ENCODE measurements at places on chromosomes 16 and 17.

GRCh38 chr16:476039-476438 lies 50.6 kb downstream of the RAB11FIP3 start:
- DNase-seq = peak; percentile 54

- peak; percentile 14 for DNase-seq
Measured at GRCh38 chr17:41098481-41098880, 539 bp upstream of the KRTAP4-8 start.

GRCh38 chr17:60802377-60802776 lies 124.7 kb downstream of the BCAS3 start:
- DNase-seq = no peak

- DNase-seq = no peak
Measured at GRCh38 chr17:16952401-16952800, 19.5 kb downstream of the TNFRSF13B start.

- DNase-seq = peak; percentile 82
Measured at GRCh38 chr16:12646490-12647274, 157.0 kb downstream of the CPPED1 start.

DNA sequence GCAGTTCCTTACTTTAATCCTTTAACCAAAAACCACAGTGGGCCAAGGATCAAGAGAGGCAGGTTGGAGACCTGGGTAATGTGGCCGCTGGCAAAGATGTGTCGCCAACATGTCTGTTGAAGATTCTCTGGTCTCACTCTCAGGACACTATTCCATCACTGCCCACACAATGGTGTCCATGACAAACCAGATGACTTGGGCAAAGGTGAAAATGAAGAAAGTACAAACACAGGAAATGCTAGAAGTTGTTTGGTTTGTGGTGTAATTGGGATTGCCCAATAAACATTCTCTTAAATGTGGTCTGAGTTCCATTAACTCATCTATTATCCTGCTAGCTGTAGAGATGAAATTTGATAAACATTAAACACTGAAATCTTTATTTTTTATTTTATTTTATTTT lies 43.3 kb downstream of the SALL1 start:
- no peak for DNase-seq

- DNase-seq = no peak
Measured at GRCh38 chr17:44935116-44935515, 12.5 kb downstream of the KIF18B start.

- DNase-seq = no peak
Measured at GRCh38 chr17:28689011-28689410, 22.7 kb downstream of the PROCA1 start.

DNA sequence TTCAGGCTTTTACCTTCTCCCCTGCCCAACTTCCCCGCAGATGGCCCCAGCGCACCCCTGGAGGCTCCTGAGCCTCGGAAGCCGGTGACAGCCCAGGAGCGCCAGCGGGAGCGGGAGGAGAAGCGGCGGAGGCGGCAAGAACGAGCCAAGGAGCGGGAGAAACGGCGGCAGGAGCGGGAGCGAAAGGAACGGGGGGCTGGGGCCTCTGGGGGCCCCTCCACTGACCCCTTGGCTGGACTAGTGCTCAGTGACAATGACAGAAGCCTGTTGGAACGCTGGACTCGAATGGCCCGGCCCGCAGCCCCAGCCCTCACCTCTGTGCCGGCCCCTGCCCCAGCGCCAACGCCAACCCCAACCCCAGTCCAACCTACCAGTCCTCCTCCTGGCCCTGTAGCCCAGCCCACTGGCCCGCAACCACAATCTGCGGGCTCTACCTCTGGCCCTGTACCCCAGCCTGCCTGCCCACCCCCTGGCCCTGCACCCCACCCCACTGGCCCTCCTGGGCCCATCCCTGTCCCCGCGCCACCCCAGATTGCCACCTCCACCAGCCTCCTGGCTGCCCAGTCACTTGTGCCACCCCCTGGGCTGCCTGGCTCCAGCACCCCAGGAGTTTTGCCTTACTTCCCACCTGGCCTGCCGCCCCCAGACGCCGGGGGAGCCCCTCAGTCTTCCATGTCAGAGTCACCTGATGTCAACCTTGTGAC lies 3.6 kb downstream of the MAPK7 start:
- no peak for DNase-seq

DNA sequence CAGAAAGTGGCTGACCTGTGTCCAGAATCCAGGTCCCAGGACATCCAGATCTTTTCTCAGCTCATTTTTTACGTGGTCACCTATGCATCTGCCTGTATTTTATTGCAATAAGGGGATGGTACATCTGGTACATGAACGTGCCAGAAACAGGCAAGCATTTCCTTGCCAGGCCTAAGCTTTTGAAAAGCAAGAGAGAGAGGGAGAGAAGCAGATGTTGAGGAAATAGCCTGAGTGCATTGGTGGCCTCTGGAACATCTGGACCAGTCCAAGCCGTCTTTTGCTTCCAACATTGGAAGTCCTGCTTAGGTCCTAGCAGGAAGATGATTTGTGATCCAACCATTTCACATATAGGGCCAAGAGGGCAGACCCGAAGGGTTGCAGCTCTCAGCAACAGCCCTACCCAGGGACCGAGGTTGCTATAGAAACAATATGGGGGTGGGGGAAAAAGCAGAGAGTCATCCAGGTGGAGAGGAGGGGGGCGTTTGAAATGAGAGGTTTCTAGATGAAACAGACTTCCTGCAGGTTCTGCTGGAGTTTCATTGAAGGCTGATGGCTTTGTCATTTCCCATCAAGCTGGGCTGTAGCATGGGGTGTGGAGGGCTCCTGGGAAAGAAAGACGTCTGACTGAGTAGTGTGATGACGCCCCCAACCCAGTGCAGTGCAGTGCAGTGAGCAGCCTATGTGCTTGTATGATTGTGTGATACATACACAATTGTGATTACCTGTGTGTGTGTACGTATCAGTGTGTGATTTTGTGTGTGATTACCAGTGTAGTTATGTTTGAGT lies 61.6 kb downstream of the SHISA6 start:
- DNase-seq = no peak

DNA sequence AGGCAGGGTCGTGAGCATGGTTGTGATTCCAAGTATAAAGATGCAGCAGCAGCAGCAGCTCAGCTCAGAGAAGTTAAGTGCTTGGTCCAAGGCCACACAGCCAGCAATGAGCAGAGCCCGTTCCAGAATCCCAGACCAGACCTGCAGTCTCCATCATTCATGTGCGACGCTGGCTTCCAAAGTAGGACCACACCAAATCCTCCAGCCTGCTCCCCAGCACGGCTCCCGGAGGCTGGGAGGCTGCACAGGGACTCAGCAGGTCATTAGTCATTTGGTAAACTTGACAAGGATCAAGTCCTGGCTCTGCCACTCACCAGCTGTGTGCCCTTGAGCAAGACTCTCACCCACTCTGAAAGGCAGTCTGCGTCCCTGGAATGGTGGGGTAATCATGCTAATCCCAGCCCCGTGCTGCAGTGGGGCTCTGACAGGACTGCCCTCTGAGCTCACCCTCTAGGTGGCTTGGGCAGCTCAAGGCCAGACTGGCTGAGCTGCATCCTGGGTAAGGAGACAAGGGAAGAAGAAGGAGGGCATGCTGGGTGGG lies 95.1 kb upstream of the TMEM132E start:
- DNase-seq = no peak

DNA sequence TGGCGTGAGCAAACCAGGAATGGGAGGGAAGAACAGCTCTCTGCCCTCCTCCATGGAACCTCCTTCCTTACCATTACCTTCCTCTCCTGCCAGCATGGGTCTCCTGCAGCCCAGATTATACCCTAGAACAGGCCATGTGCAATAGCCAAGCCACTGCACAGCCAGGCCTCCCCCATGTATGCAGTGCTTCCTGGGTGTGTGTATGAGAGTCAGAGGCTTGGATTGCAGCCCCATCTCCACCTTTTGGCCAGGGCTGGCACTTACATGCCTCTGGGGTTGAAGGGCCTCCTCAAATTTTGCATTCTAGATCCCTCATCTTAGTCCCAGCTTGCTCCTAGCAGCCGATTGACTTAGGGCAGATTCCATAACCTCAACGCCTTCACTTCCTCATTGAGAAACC lies 133.7 kb downstream of the GSG1L start:
- DNase-seq = no peak

DNA sequence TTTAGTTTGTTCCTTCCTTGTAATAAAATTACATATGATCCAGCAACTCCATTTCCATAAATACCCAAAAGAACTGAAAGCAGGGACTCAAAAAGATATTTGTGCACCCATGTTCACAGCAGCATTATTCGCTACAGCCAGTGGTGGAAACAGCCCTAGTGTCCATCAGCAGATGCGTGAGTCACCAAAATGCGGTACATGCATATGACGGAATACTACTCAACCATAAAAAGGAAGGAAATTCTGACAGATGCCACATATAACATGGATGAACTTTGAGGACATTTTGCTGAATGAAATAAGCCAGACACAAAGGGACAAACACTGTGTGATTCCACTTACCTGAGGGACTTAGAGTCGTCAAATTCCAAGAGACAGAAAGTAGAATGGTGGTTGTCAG lies 9.1 kb upstream of the SLC47A2 start:
- no peak for DNase-seq

- peak; percentile 50 for DNase-seq
Measured at GRCh38 chr17:39174920-39175694, 9.1 kb upstream of the ARL5C start.

GRCh38 chr16:48478393-48478792 lies 93.2 kb upstream of the SIAH1 start:
- no peak for DNase-seq

DNA sequence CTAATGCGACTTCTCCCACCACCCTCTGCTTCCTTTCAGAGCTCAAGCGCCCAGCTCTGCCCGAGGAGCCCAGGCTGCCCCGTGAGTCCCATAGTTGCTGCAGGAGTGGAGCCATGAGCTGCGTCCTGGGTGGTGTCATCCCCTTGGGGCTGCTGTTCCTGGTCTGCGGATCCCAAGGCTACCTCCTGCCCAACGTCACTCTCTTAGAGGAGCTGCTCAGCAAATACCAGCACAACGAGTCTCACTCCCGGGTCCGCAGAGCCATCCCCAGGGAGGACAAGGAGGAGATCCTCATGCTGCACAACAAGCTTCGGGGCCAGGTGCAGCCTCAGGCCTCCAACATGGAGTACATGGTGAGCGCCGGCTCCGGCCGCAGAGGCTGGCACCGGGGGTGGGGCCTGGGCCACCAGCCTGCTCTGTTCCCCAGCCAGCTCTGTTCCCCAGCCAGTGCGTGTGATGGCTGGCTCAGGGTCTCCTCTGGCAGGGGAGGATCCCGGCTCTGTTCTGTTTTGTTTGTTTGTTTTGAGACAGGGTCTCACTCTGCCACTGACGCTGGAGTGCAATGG lies 18.7 kb downstream of the CRISPLD2 start:
- no peak for DNase-seq

GRCh38 chr17:40633871-40634270 lies 13.7 kb downstream of the SMARCE1 start:
- DNase-seq = peak; percentile 30

DNA sequence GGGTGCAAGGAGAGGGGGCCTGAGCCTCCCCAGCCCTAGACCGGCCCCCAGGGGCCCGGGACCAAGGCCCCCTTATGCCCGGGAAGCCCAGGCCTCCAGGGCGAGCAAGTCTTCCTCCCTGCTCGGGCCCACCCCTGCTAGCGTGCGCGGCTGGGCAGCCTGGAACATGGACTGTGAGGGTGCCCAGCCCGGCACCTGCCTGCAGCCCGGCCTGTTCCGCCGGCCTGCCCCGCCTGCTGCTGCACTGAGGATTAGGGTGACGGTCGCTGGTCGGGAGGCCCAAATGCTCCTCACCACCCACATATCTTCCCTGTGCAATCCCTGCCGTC lies 6.0 kb downstream of the HS3ST6 start:
- DNase-seq = no peak

DNA sequence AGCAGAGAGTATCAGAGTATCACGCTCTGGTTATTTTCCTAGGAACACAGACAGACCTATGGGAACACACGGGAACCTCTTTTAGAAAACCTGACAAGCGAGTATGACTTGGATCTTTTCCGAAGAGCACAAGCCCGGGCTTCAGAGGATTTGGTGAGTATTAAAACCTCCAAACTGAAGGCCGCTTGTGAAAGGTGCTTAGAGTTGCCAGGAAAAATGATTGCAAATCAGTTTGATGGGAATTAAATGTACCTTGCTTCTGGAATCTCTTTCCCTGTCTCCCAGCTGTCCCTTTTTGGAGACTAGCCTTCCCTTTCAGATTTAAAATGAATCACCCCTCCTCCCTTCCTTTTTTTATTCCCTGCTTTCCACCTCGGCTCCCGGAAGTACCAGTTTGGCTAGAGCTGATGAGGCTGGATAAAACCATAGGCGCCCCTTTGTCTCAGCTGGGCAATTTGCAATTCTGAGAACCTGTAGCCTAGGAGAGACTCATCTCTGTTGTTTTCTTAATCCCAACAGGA lies 27.3 kb downstream of the KAT7 start:
- peak; percentile 18 for DNase-seq

GRCh38 chr16:71338193-71338592 lies 20.3 kb upstream of the CALB2 start:
- DNase-seq = peak; percentile 74

GRCh38 chr16:35506018-35506897 lies 2046.8 kb downstream of the TP53TG3F start:
- DNase-seq = no peak

- no peak for DNase-seq
Measured at GRCh38 chr17:64983708-64984107, 64.4 kb upstream of the LRRC37A3 start.

DNA sequence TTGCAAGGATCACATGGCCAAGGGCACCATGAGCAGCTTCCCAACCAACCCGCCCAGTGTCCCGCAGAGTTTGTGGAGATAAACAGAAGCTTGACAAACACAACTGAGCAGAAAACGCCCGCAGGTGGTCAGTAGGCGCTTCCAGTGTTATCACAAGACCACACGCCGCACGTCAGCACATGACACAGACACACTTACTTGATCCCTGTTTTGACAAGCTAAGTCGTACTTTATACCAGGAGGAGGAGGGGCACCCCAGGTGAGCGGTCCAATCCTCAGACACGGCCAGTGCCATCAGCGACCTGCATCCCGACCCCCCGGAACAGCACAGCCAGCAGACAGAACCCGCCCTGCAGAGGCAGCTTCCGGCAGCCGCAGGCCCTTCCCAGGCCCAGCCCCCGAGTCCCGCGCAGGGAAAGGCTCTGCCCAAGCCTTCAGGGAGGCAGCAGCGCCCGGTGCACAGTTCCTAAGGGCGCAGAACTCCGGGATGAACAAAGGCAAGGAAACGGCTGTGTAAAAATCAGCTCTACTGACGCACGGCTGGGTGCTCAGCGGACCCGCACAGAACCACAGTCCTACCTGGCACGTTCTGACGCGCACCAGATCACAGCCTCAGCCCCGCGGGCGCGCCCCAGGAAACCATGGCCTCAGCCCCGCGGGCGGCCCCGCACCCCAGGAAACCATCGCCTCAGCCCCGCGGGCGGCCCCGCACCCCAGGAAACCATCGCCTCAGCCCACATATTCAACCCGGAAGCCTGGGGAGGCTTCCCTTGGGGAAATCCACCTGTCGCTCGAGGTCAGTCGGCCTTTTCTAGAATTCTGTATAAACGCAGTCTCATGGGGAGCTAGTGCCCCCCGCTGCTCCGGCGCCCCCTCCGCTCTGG lies 27.8 kb downstream of the AXIN1 start:
- DNase-seq = peak; percentile 8
